PC-9 (cell line): ENCODE measurements at places on chromosomes 2 and 18. TPM values are rescaled to one million over a fixed set of nuclear protein-coding genes. Genes with fewer than 3 reads are reported as not detected.

- DNase-seq: no peak
Observed at GRCh38 chr2:211494085-211494484, 937.7 kb downstream of the CPS1 start.

DNA sequence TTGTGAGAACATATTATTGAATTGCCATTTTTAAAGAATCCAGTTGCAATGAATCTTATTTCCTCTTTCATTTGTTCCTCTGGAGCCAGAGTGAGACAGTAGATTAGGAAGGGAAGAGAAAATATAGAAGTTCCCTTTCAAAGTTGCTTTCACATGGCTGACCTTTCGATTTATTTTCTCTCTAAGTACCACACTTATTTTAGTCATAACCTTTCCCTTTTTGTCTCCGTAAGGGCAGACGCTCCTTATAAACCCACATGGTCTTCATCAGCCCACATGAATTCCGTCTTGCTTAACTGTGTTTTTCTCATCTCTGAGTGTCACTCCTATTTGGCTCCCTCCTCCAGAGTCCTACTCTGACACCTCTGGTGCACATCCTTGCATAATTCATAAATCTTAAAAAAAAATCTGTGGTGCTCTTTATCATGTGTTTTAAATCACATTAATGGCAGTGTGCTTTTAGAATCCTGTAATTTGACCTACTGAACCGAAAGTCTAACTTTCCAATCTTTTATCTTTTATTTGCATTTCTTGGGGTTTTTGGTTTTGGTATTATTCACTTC, 38.5 kb upstream of the ZNF396 start:
- no peak for DNase-seq

DNA sequence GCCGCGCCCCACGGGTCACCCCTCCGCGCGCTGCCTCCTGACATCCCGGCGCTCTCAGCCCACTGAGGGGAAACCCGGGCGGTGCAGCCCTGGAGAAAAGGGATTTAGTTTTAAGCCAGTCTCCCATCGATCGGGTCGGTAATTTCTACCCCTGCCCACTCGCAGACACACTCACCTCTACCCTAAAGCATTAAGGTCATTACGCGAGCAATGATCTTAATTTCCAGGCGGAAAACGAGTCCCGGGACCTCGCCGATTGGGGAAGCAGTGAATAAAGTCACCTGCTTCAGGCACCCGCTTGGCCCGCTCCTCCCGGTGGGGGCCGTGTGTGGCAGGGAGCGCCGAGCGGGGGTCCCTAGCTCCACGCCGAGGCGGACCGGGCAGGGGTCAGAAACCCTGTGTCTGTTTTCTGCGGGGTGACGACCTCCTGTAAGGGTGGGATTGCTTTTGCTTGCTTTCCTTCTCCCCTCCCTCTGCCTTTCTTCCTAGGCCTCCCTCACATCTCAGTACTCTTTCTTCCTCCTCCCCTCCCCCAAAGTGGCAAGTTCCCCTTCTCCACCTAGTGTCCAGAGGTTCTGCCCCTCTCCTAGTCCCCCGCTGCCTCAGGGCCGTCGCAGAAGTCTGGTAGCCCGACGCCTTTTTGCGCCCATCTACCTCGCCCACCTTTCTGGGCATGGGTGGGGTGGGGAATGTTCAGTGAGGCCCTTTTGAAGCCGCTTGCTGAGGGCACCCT, 142.6 kb downstream of the MEIS1 start:
- peak; percentile 22 for DNase-seq

Gene LRRTM1
- total RNA-seq: not detected in 2 replicates

GRCh38 chr2:153228904-153229303, 249.7 kb downstream of the RPRM start:
- DNase-seq: no peak

GRCh38 chr2:84846041-84846663, 34.7 kb downstream of the TRABD2A start:
- no peak for DNase-seq

Gene NR4A2
- 2.3 and 3.0 TPM in 2 replicates for total RNA-seq
